Activated CD4-positive, alpha-beta T cell treated with anti-CD3 and anti-CD28 coated beads, Interleukin-2, Interleukin-6, amounts not matched to agents 100 ng/mL and 50 ng/mL, durations not matched to agents 16 hours and 8 hours (primary cell): ENCODE measurements at places on chromosomes 11 and 22.
A peak's percentile ranks its signal among the peaks of the same experiment; 100 is the strongest.

- DNase-seq, result peak; percentile 75
Observed at GRCh38 chr11:456533-456932, 6.5 kb downstream of the PTDSS2 start.

- DNase-seq, result peak; percentile 7
Observed at GRCh38 chr11:5684036-5684645, 733 bp downstream of the TRIM5 start.

GRCh38 chr11:121426476-121427399 is 25.4 kb upstream of the SORL1 start:
- DNase-seq, result peak; percentile 53

- DNase-seq, result no peak
Observed at GRCh38 chr22:39703091-39703490, 132.5 kb downstream of the CACNA1I start.

DNA sequence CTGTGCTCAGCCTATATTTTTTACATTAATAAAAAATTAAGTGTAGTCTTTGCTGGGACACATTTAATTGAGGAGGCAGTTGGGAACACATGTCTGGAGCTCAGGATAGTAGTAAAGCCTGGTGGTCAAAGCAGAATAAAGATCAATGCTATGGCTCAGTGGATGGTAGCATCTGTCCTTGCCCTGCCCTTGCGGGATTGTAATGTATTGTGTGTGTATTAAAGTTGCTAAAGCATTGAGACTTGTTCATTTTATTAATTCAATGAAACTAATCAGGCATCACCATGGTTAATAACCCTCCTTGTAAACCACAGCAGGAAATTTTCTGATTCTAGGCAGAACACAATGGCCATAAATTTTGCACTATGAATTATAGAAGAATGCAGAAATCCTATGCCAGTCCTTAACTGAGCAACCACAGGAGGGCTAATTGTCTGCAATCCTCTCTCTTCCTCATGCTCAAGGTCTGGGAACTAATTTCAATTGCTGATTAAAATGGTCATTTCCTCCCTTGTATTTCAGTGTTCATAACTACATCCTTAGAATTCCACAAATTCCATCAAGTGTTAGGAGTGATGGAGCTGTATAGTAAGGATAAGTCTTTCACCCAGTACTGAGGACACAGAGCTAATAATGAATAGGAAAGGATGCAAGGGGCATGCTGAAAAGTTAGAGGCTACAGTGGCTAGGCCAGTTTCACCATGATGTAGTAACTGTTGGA is 403.2 kb upstream of the DDI1 start:
- DNase-seq, result no peak

GRCh38 chr11:60854847-60855725 is 664 bp downstream of the PTGDR2 start:
- DNase-seq, result no peak

- no peak for DNase-seq
Observed at GRCh38 chr22:29627196-29627535, 23.7 kb downstream of the NF2 start.

- DNase-seq, result no peak
Observed at GRCh38 chr22:38176170-38176741, 5.4 kb downstream of the PLA2G6 start.

- DNase-seq, result no peak
Observed at GRCh38 chr11:117678658-117679406, 118.2 kb downstream of the DSCAML1 start.

GRCh38 chr22:46377525-46378425 is 42.3 kb downstream of the TRMU start:
- DNase-seq, result no peak

GRCh38 chr11:24155792-24156191 is 341.1 kb upstream of the LUZP2 start:
- DNase-seq, result no peak
